Cardiac muscle cell (in vitro differentiated cells and primary cell): ENCODE measurements at places on chromosomes 16 and 17.

GRCh38 chr17:61362396-61362795 is 37.2 kb upstream of the TBX2 start:
- H3K27me3 ChIP-seq: no peaks in the 10 kb centered on the region
- no peak for DNase-seq
- H3K27ac ChIP-seq: no peak overlapping the region
- H3K4me3 ChIP-seq: no peak overlapping the region
- H3K4me1 ChIP-seq: peaks cover 17% of the 10 kb centered on the region

DNA sequence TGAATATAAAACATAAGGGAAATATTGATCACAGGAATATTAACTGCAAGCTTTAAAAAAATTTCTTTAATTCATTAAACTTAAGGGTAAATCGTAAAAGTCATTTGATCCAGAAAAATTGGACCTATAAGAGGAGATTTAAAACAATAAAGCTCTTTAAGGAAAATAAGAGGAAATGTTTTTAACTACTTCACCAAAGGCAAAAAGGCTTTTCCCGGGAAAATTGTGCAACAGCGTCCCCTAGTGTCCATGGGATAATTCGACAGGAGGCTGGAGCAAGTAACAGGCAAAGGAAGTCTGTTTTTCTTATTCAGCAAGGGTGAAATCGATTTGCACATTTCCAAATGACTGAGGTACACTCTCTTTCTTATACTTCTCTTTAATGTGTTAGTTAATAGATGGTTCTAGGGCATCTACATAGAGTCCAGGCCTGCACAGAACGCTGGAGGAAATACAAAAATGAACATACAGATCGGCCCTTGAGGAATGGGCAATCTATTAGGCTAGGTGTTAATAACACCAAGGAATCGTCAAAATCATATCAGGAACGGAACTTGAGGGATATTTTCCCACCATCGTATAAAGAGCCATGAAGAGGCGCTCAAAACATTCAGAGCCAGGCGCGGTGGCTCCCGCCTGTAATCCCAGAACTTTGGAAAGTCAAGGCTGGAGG is 61.4 kb downstream of the ZNF18 start:
- H3K27ac ChIP-seq: no peak overlapping the region
- no peaks in the 10 kb centered on the region for H3K27me3 ChIP-seq
- no peak overlapping the region for H3K4me3 ChIP-seq
- H3K4me1 ChIP-seq: no peaks in the 10 kb centered on the region
- DNase-seq: peak; percentile 68
- H3K36me3 ChIP-seq: no peaks in the 10 kb centered on the region

GRCh38 chr16:2596747-2597559 is 59.1 kb downstream of the PDPK1 start:
- H3K4me3 ChIP-seq: no peak overlapping the region
- no peak overlapping the region for H3K27ac ChIP-seq
- peaks cover 3% of the 10 kb centered on the region for H3K36me3 ChIP-seq
- no peaks in the 10 kb centered on the region for H3K27me3 ChIP-seq

- no peaks in the 10 kb centered on the region for H3K36me3 ChIP-seq
- H3K27ac ChIP-seq: no peak overlapping the region
- DNase-seq: peak; percentile 54
- H3K27me3 ChIP-seq: no peaks in the 10 kb centered on the region
- H3K4me1 ChIP-seq: no peaks in the 10 kb centered on the region
- H3K4me3 ChIP-seq: no peak overlapping the region
These were observed 9.6 kb downstream of the ABHD15 start for GRCh38 chr17:29557085-29557738.

DNA sequence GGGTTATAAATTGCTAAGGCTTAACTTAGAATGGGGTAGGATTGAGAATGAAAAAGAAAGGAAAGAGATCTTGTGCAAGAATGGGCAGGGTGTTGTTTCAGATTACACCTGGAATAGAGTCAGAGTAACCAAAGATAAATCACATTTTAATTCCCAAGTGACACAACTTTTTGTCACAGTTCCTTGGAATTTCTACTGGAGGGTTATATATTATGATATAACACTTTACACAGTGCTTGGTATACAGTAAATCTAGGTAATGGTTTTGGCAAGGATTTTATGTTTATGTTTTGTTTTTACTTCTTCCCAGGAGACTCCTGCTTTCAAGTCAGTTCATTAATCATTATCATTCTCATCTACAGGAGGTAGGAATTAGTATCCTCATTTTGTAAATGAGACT is 115.7 kb upstream of the KCNJ16 start:
- H3K36me3 ChIP-seq: no peaks in the 10 kb centered on the region
- H3K4me1 ChIP-seq: no peaks in the 10 kb centered on the region
- peaks cover 5% of the 10 kb centered on the region for H3K27me3 ChIP-seq
- no peak for DNase-seq
- no peak overlapping the region for H3K27ac ChIP-seq
- H3K4me3 ChIP-seq: no peak overlapping the region

DNA sequence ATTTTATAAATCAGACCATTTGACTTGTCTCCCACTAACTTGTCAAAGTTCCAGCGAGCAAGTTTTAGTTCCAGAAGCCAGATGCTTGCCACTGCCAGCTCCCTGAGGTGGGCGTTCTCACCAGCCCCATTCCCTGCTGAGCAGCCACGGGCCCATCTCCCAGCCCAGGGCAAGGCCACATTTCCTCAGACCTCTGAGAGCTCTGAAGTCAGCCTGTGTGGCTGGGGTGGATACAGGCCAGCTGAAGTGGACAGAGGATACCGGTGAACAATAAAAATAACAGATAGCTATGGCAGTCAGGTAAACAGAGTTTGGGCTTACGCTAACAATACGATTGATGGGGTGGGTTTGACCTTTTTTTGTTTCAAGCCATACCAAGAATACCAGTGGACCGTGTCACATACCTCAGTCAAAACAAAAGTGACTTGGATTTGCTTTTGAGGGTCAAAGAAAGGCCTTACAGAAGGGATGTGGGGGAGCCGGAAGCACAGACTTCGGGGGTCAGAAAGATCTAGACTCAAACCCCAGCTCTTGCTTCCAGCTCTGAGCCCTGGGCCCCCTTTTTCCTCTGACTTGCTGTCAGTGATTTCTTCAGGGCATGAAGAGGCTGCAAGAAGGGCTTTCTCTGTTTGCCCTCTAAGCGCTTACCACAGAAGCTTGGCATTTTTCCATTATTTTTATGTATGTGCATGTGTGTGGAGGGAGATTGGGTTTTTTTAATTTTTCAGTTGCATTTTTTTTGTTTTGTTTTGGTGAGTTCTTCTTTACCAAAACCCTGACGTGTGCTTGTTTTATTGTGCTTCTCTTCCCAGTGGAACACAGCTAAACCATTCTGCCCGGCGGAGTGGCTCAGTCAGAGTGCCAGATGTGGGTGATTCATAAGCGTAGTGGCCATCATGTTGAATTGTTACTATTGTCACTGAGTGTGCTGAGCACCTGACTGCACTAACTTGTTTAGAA is 109.9 kb downstream of the GNAO1 start:
- DNase-seq: no peak
- H3K27ac ChIP-seq: no peak overlapping the region
- no peaks in the 10 kb centered on the region for H3K36me3 ChIP-seq

GRCh38 chr17:75848523-75849278 is 4.5 kb upstream of the UNC13D start:
- H3K27ac ChIP-seq: no peak overlapping the region
- peaks cover 22% of the 10 kb centered on the region for H3K36me3 ChIP-seq
- DNase-seq: peak; percentile 79

- no peak for DNase-seq
- H3K36me3 ChIP-seq: no peaks in the 10 kb centered on the region
These were observed 140.7 kb downstream of the IRX3 start for GRCh38 chr16:54145881-54146280.

- no peaks in the 10 kb centered on the region for H3K36me3 ChIP-seq
- H3K4me3 ChIP-seq: no peak overlapping the region
- DNase-seq: peak; percentile 24
- H3K27me3 ChIP-seq: no peaks in the 10 kb centered on the region
- H3K27ac ChIP-seq: no peak overlapping the region
These were observed 782.7 kb downstream of the CDH11 start for GRCh38 chr16:64339052-64339770.

- DNase-seq: no peak
- H3K36me3 ChIP-seq: no peaks in the 10 kb centered on the region
- no peaks in the 10 kb centered on the region for H3K27me3 ChIP-seq
- H3K4me3 ChIP-seq: no peak overlapping the region
- no peak overlapping the region for H3K27ac ChIP-seq
- no peaks in the 10 kb centered on the region for H3K4me1 ChIP-seq
These were observed 43.4 kb downstream of the BMERB1 start for GRCh38 chr16:15477802-15478201.

DNA sequence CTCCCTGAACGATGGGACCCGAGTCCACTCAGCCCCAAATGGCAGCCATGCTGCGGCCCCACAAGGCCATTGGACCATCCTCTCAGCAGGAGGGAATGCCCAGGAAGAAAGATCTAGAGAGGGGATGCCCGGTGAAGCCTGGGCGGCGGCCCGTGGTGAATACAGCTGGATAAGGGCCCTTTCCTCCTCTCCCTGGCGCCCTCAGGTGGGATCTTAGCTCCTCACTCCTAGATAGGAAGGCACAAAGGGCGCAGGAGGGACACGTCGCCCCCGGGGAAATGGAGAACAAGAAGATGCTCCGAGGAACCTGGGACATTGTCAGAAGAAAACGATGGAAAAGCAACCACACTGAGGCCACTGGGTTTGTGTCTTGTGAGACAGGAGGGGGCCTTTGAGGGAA is 2.5 kb downstream of the CD300C start:
- H3K4me1 ChIP-seq: no peaks in the 10 kb centered on the region
- H3K4me3 ChIP-seq: no peak overlapping the region
- no peaks in the 10 kb centered on the region for H3K36me3 ChIP-seq
- H3K27ac ChIP-seq: no peak overlapping the region
- DNase-seq: no peak
- no peaks in the 10 kb centered on the region for H3K27me3 ChIP-seq

- H3K36me3 ChIP-seq: no peaks in the 10 kb centered on the region
- no peak for DNase-seq
- H3K4me3 ChIP-seq: no peak overlapping the region
- no peak overlapping the region for H3K27ac ChIP-seq
- peaks cover 9% of the 10 kb centered on the region for H3K27me3 ChIP-seq
- H3K4me1 ChIP-seq: no peaks in the 10 kb centered on the region
These were observed 11.3 kb upstream of the MLKL start for GRCh38 chr16:74711938-74712337.

DNA sequence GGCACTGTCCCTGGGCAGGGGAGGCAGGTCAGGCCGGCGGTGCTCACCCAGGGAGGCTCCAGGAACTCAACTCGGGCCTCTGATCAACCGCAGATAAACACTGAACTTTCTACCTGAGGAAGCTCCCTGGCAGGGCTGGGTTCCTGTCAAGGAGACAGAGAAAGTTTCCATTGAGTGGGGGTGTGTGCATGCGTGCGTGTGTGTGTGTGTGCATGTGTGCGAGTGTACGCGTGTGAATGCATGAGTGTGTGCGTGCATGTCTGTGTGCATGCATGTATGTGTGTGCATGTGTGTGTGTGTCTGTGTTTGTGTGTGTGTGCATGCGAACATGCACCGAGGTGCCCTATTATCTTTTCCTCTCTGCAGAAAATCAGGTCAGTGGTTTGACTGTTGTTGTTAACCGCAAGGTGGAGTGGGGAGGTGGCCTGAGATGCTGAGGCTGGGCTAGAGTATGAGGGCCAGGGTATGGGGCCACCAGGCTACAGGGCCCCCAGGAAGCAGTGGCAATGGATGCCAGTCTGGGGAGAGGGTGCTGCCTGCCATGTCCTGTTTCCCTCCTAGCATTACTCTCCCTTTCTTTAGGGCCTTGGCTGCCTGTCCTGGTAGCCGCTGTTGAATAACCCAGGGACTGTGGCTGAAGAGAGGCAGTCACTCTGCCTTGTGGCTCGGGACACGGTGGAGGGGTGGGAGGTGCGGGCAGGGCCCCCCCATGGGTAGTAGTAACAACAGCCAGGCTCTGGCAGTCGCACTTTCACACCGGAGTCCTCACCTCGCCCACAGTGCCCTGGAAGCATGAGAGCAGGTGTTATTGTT is 24.0 kb downstream of the CCR7 start:
- no peaks in the 10 kb centered on the region for H3K27me3 ChIP-seq
- DNase-seq: no peak
- no peaks in the 10 kb centered on the region for H3K36me3 ChIP-seq
- peaks cover 30% of the 10 kb centered on the region for H3K4me1 ChIP-seq
- H3K4me3 ChIP-seq: no peak overlapping the region
- peak overlapping the region; percentile 14 for H3K27ac ChIP-seq

GRCh38 chr16:35562471-35562870 is 2103.1 kb downstream of the TP53TG3F start:
- no peaks in the 10 kb centered on the region for H3K27me3 ChIP-seq
- no peak overlapping the region for H3K27ac ChIP-seq
- no peak overlapping the region for H3K4me3 ChIP-seq
- DNase-seq: no peak
